NCI-H1930 (cell line): ENCODE measurements at places on chromosomes 2 and 18.

GRCh38 chr2:72236445-72237067, 88.9 kb upstream of the CYP26B1 start:
- DNase-seq: no peak

DNA sequence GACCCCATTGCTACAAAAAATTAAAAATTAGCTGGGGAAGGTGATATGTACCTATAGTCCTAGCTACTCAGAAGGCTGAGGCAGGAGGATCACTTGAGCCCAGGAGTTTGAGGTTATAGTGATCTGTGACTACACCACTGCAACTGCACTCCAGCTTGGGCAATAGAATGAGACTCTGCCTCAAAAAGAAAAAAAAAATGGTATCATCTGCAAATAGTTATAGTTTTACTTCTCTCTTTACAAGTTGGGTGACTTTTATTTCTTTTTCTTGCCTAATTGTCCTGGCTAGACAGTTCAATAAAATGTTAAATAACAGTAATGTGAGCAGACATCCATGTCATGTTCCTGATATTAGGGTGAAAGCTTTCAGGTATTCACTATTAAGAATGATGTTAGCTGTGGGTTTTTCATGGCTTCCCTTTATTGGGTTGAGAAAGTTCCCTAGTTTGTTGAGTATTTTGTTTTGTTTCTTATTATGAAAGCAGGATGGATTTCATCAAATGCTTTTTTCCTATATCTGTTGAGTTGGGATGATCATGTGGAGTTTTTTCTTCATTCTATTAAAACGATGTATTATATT, 24.9 kb upstream of the ACOXL start:
- DNase-seq: no peak

DNA sequence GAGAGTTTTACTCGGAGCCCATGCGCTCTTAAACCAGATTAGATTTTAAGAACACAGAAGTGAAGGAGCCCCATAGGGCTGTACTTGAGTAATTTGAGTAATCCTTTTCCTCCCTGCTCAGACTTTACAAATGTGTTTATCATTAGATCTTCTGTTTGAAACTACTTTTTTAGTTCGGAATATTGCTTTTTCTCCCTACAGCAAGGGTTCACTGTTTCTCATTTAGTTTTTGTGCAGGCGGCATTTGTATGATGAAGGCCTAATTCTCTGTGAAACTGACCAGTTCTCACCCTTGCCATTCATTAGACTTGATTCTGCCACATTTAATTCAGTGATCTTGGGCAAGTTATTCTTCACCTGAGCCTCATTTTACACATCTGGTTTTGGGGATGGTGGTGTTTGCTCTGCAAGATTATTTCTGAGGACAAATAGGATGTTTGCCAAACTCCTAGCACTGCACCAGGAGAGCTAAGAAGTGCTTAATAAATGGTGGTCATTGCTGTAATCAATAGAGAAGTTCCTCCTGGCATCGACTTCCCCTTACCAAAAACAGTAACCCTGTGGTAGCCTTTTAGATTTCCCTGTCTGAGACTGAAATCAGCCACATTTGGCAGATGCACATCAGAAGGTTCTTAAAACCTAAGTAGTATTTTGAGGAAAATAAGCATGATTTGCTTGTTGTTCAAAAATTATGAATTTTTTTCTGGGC, 2.2 kb downstream of the B3GNT2 start:
- no peak for DNase-seq

- DNase-seq: no peak
Measured at GRCh38 chr2:135600915-135601314, 69.6 kb downstream of the R3HDM1 start.
